ENCODE measurements at places on chromosomes 2 and 18.

GRCh38 chr2:62956651-62957050, 94.0 kb upstream of the OTX1 start:
- DNase-seq, result peak; percentile 91

GRCh38 chr2:105779394-105779793, 34.7 kb downstream of the NCK2 start:
- no peak for DNase-seq

GRCh38 chr2:20762945-20763683, 59.8 kb downstream of the LDAH start:
- no peak for DNase-seq

DNA sequence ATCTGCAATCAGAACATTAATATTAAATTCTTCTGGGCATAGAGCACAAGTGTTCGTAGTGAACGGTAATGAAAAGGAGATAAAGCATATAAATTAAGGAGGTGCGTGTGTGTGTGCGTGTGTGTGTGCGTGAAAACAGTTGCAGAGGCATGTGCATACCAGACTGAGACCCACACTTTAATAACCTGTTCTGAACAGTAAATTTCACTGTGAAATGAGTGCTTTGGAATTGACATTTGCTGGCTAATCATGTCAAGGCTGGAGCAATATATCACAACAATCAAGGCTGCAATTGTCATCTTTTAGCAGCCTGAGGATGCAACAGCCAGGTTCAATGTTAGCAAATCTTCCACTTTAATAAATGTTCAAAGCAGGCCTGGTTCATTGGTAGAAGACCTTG, 57.9 kb downstream of the DCDC2C start:
- DNase-seq, result no peak

- DNase-seq, result no peak
Measured at GRCh38 chr2:179265082-179265510, 464 bp upstream of the SESTD1 start.

- no peak for DNase-seq
Measured at GRCh38 chr2:218679119-218679518, 7.2 kb downstream of the STK36 start.

DNA sequence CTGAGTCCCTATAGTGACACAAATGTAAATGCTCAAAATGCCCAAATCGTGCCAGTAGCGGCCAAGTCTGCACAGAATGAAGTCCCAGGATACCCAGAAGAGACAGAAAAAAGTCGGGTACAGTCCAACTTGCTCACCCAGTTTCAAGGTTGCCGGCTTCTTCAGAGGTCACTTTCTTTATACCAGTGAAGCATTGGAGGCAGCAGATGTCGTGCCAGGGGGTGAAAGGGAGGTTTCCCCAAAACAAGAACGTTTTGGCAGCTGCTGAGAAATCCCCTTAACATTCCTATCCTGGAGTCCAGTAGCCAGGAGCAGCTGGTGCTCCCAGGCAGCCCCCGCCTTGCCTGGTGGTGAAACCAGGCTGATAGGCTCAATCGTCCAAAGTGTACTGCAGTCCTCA, 58.1 kb upstream of the MCFD2 start:
- DNase-seq, result no peak

DNA sequence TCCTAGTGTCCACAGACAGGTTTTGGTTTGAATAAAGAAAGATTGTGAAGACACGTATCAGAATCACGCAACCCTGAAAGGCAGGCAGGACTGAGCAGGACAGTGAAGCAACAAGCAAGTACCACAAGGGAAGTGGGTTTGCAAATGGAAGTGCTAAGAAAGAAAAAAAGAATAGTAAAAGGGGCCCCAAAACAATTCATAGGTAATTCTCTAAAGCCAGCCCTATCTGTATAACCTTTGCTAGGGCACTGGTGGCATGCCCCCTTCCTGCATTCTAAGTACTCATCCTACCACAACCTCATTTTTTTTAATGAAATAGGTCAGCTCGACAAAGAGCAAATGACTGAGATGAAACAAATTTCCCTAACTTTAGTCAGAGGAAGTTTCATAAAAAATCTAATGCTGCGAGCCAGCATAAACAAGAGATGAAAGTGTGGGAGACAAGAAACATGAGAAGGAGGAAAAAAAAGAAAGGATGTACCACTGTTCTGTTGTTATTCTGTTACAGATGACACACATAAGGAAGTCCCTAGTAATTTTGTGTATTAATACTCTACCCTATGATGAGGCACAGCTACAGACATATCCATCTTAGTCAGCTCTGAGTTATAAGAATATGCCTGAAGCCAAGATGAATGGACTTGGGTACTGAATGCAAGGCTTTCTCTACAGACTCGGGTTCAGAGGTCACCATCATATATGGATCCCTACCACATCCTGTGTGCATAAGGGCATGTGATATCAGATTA, 32.2 kb downstream of the IKZF2 start:
- DNase-seq, result no peak

GRCh38 chr18:13159579-13159978, 59.0 kb upstream of the LDLRAD4 start:
- DNase-seq, result peak; percentile 59

- no peak for DNase-seq
Measured at GRCh38 chr2:13110825-13111224, 394.1 kb downstream of the TRIB2 start.

- no peak for DNase-seq
Measured at GRCh38 chr2:240127191-240127750, 8.8 kb downstream of the COPS9 start.

DNA sequence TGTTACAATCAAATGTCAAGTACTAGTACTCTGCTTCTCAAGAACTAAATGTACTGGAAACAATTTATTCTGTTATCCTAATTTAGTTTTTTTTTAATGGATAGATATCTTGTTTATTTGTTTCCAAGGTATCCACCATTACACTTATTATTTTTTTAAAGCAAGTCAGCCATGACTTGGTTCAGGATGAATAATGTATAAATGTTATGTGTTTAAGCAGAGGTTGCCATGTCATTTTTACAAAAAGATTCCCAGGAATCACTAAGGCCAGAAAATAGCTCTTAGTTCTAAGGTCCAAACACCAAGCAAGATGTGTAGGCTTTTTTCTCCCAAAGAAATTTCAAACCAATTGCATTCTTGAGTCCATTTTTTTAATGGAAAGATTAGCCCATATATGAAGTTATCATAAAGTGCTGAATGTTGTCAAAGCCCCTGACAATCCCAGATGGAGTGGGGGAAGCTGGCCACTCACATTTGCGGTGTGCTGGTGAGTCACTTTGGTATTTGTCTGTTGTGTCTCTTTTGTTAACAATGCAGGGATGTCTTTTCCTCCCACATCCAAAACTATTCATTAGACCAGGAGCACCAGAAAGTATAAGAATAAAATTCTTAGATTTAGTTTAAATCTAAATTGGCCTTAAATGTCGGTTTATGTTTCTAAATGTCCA, 158.9 kb downstream of the COL6A3 start:
- no peak for DNase-seq

DNA sequence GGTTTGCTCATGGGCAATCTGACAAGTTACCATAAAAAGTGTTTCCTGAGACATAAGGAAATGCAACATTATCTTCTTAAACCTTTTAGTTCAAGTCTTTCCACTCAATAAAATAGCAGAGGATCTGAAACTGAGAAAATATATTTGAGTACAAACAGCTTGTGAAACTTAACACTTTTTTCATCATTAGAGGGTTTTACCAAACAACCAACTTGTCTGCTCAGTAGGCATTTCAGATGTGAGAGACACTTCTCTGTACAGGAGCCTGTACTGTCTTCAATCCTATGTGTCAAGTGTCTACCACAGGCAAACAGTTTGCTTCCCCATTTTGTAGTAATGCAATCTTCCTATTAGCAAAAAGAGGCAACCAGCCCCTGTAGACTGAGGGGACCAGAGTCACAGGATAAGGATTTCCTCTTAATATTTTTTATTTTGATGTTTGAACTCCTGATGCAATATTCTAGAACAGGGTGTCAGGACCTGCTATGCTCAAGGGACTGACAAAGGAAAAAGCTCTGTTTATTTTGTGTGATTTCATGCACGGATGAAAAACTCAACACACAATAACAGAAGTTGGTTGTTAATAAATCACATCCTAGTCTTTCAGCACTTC, 159.1 kb upstream of the LHCGR start:
- no peak for DNase-seq

DNA sequence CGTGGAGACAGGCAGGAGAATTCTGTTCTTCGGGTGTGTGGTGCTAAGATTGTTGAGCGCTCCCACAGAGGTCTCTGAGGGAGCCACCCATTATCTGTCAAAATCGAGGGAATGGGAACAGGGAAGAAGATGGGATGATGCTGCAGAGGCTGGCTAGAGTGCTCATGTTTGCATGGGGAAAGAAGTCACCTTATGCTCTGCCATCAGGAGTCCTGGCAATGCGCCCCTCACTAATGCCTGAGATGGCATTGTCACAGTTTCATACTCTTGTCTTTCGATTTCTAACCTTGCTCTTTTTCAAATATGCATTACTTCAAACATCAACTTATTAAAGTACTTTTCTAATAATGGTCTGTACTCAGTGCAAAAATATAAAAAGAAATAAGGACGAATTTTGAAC, 463.3 kb upstream of the CELF4 start:
- DNase-seq, result peak; percentile 22

- no peak for DNase-seq
Measured at GRCh38 chr2:148948868-148949267, 73.8 kb downstream of the KIF5C start.

- no peak for DNase-seq
Measured at GRCh38 chr2:118657466-118657865, 190.0 kb downstream of the EN1 start.

DNA sequence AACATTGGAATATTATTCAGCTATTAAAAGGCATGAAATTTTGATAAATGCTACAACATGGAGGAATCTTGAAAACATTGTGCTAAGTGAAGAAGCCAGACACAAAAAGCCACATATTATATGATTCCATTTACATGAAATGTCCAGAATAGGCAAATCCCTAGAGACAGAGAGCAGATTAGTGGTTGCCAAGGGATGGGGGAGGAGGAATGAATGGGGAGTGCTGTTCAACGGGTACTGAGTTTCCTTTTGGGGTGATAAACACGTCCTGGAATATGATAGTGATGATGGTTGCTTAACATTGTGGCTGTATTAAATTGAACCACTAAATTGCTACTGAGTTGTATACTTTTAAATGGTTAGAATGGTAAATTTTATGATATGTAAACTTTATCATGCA, 8.9 kb upstream of the TWSG1 start:
- no peak for DNase-seq

DNA sequence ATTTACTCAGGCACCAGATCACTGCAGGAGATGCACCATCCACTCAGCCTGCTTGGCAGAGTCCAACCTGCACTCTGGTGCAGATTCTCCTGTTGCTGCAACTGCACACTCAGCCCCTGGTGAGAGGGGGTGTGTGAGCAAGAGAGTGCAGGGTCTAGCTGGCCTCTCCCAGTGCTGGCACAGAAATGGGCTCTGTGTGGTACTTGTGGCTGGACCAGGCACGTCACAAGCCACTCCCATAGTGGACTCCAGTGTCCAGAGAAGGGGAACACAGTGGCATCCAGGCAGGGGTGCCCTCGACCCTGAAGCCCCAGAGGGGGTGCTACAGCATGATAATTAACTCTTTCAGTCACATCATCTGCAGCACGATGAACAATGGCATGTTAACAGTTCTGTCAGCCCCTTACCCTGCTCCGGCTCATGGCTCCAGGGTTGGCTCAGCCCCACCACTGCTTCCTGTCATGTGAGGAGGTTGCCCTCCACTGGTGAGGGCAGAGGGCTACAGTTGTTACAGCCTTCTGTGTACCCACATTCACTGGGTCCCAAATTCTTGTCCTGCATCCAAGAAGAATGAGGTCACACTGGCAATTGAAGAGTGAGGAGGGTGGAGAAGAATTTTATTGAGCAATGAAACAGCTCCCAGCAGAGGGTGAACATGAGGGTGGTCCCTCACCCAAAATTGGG, 135.7 kb downstream of the EVA1A start:
- DNase-seq, result no peak

DNA sequence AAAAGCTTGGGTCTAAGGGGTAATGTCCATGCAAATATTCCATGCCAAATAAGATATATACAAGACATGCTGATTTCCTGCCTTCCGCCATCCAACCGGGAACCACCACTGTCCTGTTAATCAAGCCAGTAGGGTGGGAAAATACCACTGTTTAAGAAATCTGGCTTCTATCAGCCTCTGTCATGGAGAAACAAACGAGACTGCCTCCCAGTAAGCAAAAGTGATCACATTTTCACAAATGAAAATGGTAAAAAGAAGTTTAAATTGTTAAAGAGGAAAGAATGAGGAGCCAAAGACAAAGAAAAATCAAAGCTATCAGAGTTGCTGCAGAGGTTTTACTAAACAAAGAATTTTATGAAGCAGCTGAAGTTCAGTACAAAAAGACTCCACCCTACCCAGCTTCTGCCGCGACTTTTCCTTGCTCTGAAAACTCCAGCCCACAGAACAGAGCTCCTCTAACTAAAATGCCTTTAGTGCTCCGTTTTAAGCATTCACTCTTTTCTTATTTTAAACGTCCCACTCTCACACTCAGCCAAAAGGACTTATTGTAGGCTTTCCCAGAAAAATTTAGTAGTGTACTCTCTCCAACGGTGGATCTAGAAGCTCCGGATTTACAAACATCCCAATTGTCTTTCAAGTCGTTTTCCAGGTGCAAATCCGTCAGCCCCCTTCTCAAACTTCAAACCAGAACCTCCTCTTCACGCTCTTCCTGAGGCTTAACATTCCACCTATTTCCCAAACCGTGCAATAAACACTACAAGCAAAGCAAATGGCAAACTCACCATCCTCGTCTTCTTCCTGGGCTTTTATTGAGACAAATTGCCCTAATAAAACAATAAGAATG, 613 bp downstream of the COL5A2 start:
- DNase-seq, result no peak

DNA sequence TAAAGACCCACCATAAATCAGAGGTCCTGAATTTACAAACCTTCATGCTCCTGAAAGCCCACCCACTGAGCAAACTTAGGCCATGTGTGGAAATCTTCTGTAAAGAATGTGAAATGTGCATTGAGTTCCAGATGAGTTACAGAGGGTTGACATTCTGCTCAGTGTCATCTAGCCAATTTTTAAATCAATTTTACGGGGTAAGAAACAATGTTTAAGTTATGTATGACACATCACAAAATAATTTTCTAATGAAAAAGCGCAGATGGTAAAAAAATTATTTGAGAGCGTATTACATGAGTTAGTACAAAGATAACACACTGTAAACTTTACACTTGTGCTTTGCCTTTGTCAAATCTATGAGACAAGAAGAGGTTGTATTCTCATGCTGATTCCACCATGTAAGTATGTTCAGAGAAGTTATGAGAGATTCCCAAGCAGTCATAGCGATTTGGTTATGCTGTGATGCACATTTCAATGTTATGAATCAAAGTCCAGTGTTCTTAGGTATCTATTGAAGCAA, 446.3 kb downstream of the ADCYAP1 start:
- no peak for DNase-seq
